ENCODE measurements at places on chromosomes 5 and 9. TPM values are rescaled to one million over a fixed set of nuclear protein-coding genes. Genes with fewer than 3 reads are reported as not detected.

The SPINK5 gene
- not detected for total RNA-seq

- no peak overlapping the region for H3K27ac ChIP-seq
- peaks cover 49% of the 10 kb centered on the region for H3K36me3 ChIP-seq
- H3K4me3 ChIP-seq, result no peak overlapping the region
- H3K4me1 ChIP-seq, result no peaks in the 10 kb centered on the region
- no peak for DNase-seq
These were observed 27.4 kb downstream of the ATPSCKMT start for GRCh38 chr5:10222326-10222725.

- no peak overlapping the region for H3K4me3 ChIP-seq
- no peaks in the 10 kb centered on the region for H3K27me3 ChIP-seq
- no peaks in the 10 kb centered on the region for H3K36me3 ChIP-seq
- peaks cover 3% of the 10 kb centered on the region for H3K4me1 ChIP-seq
- no peak overlapping the region for H3K27ac ChIP-seq
These were observed 314.7 kb downstream of the MLLT3 start for GRCh38 chr9:20307621-20308020.

DNA sequence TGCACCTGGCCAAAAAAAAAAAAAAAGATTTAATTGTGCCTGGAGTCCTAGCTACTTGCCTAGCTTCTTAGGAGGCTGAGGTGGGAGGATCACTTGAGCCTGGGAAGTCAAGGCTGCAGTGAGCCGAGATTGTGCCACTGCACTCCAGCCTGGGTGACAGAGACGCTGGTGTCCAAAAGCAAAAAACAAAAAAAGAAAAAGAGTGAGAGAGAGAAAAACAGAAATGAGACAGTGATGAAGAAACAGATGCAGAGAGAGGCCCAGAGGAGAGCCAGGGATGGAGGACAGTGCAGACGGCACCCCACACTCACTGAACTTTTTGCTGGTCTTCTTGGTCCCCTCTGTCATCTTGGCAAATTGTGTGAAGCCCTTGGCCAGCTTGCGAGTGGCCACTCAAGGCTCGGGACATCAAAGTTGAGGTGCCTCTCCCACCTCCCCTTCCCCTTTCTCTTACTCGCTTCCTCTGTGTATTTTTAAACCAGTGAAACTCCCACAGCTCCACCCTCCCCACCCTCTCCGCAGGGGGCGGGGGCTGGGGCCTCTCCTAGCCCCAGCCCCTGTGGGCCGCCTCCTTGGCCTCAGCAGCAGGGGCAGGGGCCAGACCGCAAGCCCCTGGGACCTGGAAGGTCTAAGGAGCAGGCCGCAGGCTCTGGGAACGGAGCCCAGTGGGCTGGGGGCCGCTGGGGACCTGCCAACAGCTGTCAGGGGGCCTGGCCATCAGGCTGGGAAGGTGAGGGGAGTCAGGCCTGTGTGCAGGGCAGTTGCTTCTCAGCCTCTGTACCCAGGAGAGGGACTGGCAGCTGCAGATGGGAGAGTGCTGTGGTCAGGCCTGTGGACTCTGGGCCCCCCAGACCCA is at the start of gene SH2D3C:
TSS of gene SH2D3C (minus strand) at position 387 of the 856 bp plus-strand sequence. CDS start at position 348, 39 bp downstream.
- peak; percentile 69 for DNase-seq
- no peaks in the 10 kb centered on the region for H3K27me3 ChIP-seq
- H3K4me3 ChIP-seq, result peak within 1 kb of the TSS; percentile 99
- H3K36me3 ChIP-seq, result peaks cover 26% of the 10 kb centered on the region

DNA sequence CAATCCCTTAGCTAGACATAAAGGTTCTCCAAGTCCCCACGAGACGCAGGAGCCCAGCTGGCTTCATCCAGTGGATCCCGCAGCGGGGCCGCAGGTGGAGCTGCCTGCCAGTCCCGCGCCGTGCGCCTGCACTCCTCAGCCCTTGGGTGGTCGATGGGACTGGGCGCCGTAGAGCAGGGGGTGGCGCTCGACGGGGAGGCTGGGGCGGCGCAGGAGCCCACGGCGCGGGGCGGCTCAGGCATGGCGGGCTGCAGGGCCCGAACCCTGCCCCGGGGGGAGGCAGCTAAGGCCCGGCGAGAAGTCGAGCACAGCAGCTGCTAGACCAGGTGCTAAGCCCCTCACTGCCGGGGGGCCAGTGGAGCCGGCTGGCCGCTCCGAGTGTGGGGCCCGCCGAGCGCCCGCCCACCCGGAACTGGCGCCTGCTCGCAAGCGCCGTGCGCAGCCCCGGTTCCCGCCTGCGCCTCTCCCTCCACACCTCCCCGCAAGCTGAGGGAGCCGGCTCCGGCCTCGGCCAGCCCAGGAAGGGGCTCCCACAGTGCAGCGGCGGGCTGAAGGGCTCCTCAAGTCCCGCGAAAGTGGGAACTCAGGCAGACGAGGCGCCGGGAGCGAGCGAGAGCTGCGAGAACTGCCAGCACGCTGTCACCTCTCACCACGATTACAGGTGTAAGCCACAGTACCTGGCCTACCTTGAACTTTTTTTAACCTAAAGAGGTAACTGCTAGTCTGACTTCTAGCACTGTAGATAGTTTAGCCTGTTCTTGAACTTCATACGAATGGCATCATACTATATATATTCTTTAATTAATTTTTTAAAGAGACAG is 35.5 kb downstream of the PTGS1 start:
- H3K36me3 ChIP-seq, result no peaks in the 10 kb centered on the region
- peaks cover 17% of the 10 kb centered on the region for H3K27me3 ChIP-seq
- peaks cover 13% of the 10 kb centered on the region for H3K4me1 ChIP-seq
- no peak for DNase-seq
- H3K4me3 ChIP-seq, result peak overlapping the region; percentile 18

DNA sequence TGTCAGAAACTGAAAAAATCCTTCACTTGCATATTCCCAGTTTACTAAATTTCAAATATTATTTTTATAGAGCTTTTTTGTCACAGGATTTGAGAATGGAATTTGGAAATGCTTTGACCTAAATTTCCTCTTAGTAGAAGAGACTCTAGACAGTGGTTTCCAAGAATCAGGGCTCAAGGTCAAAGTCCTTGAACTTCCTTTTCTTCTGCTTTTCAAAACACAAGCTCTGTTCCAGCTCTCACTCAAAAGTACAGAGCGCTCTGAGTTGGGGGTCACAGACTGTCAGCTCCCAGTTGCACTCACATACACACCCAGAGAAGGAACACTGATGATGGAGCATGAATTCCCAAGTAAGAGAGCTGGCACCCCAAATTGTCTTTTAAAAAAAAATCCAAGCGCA is 394.2 kb downstream of the MLLT3 start:
- no peak overlapping the region for H3K4me3 ChIP-seq
- H3K4me1 ChIP-seq, result peaks cover 31% of the 10 kb centered on the region
- no peak for DNase-seq
- H3K27ac ChIP-seq, result no peak overlapping the region
- no peaks in the 10 kb centered on the region for H3K27me3 ChIP-seq

- no peak for DNase-seq
- peaks cover 23% of the 10 kb centered on the region for H3K36me3 ChIP-seq
- peak overlapping the region; percentile 91 for H3K27ac ChIP-seq
- peak overlapping the region; percentile 93 for H3K4me3 ChIP-seq
These were observed 2.0 kb downstream of the GNG10 start for GRCh38 chr9:111663301-111663823.

- no peak overlapping the region for H3K4me3 ChIP-seq
- DNase-seq, result no peak
- H3K4me1 ChIP-seq, result no peaks in the 10 kb centered on the region
These were observed 268.1 kb downstream of the FSTL4 start for GRCh38 chr5:133344266-133344665.

The HACD4 gene
- total RNA-seq, result 4.1 TPM

GRCh38 chr5:444226-444625 is 1.2 kb downstream of the EXOC3 start:
- peak overlapping the region; percentile 96 for H3K4me3 ChIP-seq
- H3K36me3 ChIP-seq, result peaks cover 39% of the 10 kb centered on the region
- H3K4me1 ChIP-seq, result peaks cover 41% of the 10 kb centered on the region
- no peak for DNase-seq
- H3K27ac ChIP-seq, result peak overlapping the region; percentile 77

The STOML2 gene
- total RNA-seq, result 211 TPM

The FOXI1 gene
- not detected for total RNA-seq

The PCDHB2 gene
- not detected for total RNA-seq

DNA sequence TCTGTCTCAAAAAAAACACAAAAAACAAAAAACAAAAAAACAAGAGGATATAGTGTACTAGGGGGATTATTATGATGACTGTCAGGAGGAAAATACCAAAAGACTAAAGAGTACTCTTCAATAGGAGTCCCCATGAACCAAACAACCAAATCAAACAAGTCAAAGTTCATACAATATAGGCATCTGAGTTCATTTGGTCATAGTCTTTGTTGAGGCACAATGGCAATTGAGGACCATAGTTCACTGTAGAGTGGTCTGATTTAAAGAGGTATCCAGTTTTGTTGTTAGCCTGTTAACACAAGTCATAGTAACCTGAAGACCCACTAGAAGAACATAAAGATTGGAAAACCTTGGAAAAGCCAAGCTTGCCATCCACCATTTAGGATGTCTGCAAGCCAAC is 11.3 kb upstream of the UBTD2 start:
- no peak for DNase-seq
- no peaks in the 10 kb centered on the region for H3K4me1 ChIP-seq
- H3K27me3 ChIP-seq, result peaks cover 6% of the 10 kb centered on the region
- no peak overlapping the region for H3K27ac ChIP-seq
- no peaks in the 10 kb centered on the region for H3K36me3 ChIP-seq
- H3K4me3 ChIP-seq, result no peak overlapping the region

- H3K4me3 ChIP-seq, result no peak overlapping the region
- peaks cover 2% of the 10 kb centered on the region for H3K27me3 ChIP-seq
- H3K27ac ChIP-seq, result no peak overlapping the region
- no peaks in the 10 kb centered on the region for H3K4me1 ChIP-seq
- no peaks in the 10 kb centered on the region for H3K36me3 ChIP-seq
- no peak for DNase-seq
These were observed 38.0 kb upstream of the TCERG1 start for GRCh38 chr5:146409054-146409671.

DNA sequence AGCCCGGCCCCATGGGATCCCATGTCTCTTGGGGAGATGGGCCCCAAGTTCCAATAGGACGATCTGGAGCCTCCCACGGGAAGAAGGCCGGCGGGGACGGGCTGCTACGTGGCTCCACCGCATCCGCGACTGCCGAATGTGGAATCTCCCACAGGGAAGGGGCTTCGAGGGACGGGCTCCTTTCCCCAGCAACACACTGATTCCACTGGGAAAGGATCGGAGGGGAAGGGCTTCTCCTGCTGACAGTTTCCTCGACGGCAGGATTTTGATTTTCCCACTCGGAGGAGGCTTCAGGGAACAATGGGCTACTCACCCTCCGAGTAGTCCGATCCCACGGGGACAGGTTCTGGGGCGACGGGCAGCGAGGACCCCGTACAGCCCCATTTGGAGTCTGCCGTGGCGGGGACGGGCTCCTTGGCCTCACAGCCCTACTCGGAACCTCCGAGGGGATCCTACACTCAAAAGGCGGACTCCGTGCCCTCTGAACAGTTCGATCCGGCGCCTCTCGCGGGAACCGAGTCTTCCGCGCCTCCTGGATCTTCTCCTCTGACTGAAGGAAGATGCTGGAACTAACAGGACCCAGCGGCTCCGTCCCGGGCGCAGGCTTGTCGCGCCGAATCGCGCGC is 1.3 kb downstream of the PROB1 start:
- peaks cover 37% of the 10 kb centered on the region for H3K4me1 ChIP-seq
- peak overlapping the region; percentile 93 for H3K27ac ChIP-seq
- peaks cover 36% of the 10 kb centered on the region for H3K36me3 ChIP-seq
- H3K4me3 ChIP-seq, result peak overlapping the region; percentile 96

The SPINK7 gene
- not detected for total RNA-seq

DNA sequence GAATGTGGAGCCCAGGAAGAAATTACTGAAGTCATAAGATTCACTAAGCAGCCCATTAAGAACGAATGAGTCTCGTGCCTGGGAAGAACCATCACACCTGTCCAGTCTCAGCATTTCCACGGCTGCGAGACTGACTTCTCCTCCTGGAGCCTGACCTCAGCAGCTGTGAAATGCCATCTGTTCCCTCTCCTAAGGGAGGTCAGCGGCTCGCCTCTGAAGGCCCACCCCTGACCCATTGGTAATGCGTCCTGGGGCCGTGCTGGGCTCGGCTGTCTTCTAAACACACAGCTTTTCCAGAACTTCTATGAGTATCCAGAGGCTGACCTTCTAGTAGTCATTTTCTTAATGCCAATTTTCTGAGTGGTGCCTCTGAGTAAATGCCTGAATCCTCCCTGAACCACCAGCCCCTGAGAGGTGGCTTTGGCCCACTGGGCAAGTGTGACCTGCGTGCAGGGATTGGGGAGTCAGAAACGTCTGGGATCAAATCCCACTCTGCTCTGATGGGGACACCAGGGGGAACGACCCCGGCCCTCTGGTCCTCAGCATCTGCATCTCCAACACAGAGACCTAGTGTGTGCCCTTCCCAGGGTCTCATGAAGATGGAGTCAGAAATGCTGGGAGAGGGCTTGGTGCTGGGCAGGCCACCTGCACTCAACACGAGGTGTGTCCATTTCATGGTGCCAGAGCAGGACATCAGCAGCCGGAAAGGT is 5.7 kb downstream of the SLC6A3 start:
- H3K27ac ChIP-seq, result no peak overlapping the region
- H3K27me3 ChIP-seq, result peaks cover 30% of the 10 kb centered on the region
- DNase-seq, result no peak
- H3K4me3 ChIP-seq, result no peak overlapping the region

The PRR16 gene
- total RNA-seq, result not detected

GRCh38 chr5:37208883-37209797 is 40.0 kb downstream of the CPLANE1 start:
- H3K27me3 ChIP-seq, result no peaks in the 10 kb centered on the region
- peak; percentile 12 for DNase-seq
- peaks cover 3% of the 10 kb centered on the region for H3K4me1 ChIP-seq
- H3K36me3 ChIP-seq, result peaks cover 7% of the 10 kb centered on the region
- H3K4me3 ChIP-seq, result peak overlapping the region; percentile 72

- H3K4me3 ChIP-seq, result no peak overlapping the region
- no peak overlapping the region for H3K27ac ChIP-seq
- H3K4me1 ChIP-seq, result no peaks in the 10 kb centered on the region
- no peak for DNase-seq
These were observed 56.5 kb upstream of the TESK1 start for GRCh38 chr9:35548571-35548970.

DNA sequence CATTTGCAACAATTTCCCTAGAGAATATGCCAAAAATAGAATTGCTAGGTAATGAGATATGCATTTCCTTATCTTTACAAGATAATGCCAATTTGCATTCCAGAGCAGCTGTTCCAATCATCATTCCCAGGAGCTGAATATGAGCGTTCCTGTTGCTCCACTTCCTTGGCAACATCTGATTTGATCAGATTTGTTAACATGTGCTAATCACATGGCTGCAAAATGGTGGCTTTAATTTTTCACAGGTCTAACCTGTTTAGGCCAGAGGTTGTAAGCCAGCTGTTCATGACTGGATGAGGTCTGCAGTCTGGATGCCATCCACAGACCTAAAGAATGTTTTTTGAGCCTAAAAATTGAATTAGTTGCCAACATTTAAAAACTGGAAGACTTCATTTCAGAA is 220.7 kb upstream of the IL12B start:
- no peak overlapping the region for H3K4me3 ChIP-seq
- H3K27me3 ChIP-seq, result peaks cover 8% of the 10 kb centered on the region
- no peak for DNase-seq
- H3K27ac ChIP-seq, result no peak overlapping the region
- H3K36me3 ChIP-seq, result no peaks in the 10 kb centered on the region

- no peak for DNase-seq
- no peak overlapping the region for H3K27ac ChIP-seq
- H3K4me3 ChIP-seq, result no peak overlapping the region
- H3K27me3 ChIP-seq, result no peaks in the 10 kb centered on the region
- H3K4me1 ChIP-seq, result no peaks in the 10 kb centered on the region
These were observed 807.0 kb downstream of the TLE4 start for GRCh38 chr9:80378669-80379293.

GRCh38 chr5:33939556-33940262 is 3.5 kb downstream of the RXFP3 start:
- H3K36me3 ChIP-seq, result no peaks in the 10 kb centered on the region
- H3K27ac ChIP-seq, result no peak overlapping the region
- H3K4me1 ChIP-seq, result no peaks in the 10 kb centered on the region

All from activated CD8-positive, alpha-beta T cell treated with anti-CD3 and anti-CD28 coated beads for 36 hours (primary cell).